NCI-H69 (cell line): ENCODE measurements at places on chromosomes 1 and 21.

- DNase-seq = no peak
These were observed 107.4 kb downstream of the GIPC2 start for GRCh38 chr1:78153092-78153736.

DNA sequence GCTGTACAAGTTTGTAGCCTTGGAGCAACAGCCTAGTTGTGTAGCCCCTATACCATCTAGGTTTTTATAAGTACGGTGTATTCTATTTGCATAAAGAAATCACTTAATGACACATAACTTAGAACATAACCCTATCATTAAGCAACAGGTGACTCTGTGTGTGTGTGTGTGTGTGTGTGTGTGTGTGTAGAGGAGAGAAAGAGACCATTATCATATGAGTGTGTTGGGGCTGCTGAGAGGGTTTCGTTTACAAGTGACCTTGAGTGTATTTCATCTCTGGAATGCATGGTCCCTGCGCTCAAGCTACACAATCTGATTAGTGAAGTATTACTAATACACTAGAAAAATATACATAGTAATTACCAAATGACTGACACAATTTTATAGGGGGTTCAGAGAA is 115.1 kb downstream of the RABGAP1L start:
- DNase-seq = peak; percentile 69

- DNase-seq = no peak
These were observed 2.4 kb upstream of the NAV1 start for GRCh38 chr1:201536558-201536957.

GRCh38 chr1:24776821-24777220 is 31.6 kb downstream of the CLIC4 start:
- no peak for DNase-seq

DNA sequence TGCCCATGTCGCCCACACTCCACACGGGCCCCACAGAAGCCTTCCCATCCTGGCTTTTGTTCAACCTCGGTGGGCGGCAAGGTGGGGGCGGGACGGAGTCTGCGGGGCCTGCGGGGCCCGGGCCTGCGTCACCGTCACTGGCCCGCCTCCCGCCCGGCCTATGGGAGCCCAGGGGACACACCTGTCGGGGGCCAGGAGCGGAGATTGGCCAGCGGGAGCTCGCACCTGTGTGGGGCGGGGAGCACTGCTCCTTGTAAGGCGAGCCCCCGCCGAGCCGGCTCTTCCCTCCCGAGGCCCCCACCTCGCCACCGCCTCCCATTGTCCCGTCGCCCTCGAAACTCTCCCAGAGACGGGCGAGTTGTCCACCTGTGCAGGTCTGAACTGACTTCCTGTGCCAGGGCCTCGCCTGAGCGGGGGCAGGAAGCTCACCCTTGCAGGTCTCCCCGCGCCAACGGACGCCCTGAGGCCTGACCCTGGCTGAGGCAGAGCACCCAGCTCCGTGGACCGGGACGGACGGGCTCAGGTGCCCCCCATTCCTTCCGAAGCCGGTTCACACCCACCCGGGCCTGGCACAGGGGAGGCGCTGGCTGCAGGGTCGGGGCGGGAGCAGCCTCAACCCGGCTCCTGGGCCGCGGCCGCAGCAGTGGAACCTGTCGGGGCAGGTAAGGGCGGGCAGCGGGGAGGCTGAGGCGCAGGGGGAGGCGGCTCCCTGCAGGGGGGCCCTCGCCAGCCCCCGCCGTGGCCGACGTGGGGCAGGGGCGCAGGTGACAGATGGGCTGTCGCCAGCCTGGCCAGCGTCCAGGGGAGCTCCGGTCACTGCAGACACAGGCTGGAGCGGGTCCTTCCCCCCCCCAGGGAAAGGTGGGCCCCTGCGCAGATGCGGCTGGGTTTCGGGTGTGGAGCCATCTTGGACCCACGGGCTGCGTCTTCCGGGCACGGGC is 10.8 kb upstream of the TTLL10 start:
- peak; percentile 94 for DNase-seq

GRCh38 chr1:198679535-198680173 is 40.8 kb downstream of the PTPRC start:
- no peak for DNase-seq

DNA sequence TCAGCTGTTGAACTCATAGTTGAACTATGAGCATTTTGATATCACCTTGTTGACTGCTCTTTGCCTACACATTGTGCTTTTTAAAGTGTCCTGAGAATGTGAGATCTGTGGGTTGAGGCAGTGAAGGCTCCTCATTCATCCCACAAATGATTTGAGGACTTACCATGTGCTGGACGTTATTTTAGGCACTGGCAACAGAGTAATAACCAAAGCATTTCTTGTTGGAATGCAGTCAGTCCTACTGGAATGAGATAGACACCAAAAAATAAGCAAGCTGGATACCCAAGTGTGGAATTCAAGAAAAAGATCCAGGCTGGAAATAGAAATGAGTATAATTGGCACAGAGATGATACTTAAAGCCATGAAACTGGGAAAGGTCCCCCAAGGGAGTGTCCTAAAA is 73.4 kb downstream of the ZP4 start:
- no peak for DNase-seq

GRCh38 chr1:19178734-19179398 is 31.2 kb downstream of the UBR4 start:
- no peak for DNase-seq

DNA sequence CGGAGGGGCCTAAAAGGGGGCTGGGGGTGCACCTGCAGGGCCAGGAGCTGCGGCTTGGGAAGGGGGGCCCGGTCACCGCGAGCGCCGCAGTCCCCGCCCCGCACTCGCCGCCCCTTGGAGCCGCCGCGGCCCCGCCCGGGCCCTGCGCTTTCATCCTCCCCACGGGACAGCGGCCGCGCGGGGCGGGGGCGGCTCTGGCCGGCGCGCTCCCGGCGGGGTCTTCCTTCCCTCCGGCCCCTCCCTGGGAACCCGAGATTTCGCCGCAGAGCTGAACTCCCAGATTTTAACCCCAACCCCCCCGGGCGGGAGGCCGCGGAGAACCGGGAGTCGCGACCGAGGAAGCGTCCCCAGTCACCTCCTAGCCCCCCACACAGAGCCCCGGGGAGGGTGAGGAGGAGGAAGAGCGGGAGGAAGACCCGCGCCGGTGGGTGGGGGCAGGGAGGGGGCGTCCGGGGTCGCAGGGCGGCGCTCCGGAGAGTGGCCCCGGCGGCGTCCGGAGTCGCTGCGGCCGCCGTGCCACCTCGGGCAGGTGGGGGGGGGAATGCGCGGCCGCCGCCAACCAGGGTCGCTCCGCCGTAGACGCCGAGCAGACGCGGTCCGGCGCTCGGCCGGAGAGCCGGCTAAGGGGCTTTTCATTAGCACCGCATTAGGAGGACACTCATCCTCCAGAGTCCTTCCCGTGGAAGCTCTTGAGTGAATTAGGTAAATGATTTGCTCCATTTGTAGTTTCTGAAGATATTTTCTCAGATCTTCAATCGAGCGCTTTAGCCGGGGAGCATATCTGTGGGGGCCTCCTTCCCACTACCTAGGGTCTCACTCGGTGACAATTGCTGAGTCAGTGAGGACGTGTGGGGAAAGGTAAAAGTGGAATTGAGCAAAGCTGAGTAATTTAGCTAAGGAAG is 31.6 kb upstream of the NFIA start:
- peak; percentile 75 for DNase-seq

DNA sequence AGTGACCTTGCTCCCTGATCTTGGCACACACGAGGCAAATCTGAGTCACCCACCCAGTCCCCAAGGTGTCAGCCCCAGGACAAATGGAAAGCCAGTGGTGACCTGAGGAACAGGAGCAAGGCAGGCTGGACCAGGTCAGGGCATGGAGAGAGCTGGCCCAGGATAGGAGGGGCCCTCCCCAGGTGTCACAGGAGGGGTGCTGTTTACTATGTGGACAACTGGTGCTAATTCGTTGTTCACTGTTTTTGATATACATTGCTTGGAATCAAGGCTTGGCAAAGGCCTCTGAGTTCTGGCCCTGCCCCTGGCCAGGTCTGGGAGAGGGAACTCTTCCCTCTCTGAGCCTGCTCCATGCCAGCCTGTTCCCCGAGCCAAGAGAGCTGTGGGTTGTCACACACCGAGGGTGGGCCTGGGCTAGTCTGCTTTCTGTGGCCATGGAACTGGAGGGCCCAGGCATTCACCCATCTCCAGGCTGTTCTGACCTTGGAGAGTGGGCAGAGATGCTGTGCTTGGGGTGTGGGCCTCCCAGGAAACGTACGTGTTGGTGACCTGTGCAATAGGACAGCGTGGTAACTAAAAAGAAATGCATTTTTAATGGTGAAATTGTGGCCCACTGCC is 41.8 kb downstream of the CRYAA start:
- no peak for DNase-seq

DNA sequence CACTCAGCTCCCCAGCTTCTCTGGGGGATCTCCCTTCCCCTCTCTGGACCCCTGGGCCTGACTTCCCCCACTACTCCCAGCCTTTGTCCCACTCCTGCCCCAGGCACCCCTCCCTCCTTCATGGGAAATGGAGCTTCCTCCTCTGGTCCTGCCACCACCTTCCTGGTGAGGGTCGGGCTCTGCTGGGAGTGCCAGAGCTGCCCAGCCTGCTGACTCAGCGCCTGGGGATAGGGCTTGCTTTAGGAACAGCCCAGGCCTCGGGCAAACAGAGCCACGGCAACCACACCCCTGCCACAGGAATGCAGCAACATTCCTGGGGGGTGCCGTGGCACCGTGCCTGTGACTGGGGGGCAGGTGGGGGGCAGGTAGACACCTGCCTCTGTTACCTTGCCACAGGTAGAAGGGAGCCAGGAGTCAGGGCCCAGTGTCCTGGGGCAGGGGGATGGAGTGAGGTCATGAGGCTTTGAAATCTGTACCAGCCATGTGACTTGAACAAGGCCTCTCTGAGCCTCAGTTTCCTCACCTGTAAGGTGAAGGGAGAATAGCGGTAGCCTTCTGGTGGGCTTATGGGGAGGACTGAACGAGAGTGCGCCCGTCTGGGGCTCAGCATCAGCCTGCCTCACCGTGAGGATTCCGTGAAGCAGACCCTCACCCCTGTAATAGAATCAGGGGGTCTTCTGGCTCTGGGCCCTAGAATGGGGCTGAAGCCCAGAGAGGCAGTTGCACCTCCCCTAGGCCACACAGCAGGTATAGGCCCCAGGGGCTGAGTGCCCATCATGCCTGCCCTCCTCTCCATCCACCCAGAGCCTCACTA is 17.8 kb upstream of the EPHA2 start:
- DNase-seq = no peak

DNA sequence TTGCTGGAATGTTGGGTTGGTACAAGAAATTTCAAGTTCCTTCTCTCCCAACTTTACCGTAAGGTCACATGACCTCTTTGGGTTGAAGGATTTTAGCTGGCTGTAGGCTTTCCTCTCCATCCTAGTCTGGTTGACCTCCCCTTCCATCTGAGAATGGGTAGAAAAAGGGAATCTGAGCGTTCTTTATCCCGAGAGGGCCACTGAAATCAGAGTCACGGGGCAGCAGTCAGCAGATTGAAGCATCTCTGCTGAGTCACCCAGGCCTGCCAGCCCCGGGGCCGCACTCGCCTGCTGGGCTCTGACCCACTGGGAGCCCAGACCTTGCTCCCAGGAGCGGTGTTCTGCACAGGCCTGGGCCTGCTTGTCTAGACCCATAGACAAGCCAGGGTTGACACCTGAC is 31.0 kb downstream of the TMCC2 start:
- DNase-seq = peak; percentile 81

- peak; percentile 3 for DNase-seq
These were observed 342.5 kb downstream of the ADGRL2 start for GRCh38 chr1:82143108-82143833.

GRCh38 chr1:154221278-154222001 is 685 bp downstream of the UBAP2L start:
- DNase-seq = peak; percentile 75

- DNase-seq = no peak
These were observed 79.3 kb downstream of the GRIK3 start for GRCh38 chr1:36955016-36955415.

- peak; percentile 97 for DNase-seq
These were observed 10.6 kb downstream of the URB1 start for GRCh38 chr21:32382108-32382644.

- no peak for DNase-seq
These were observed 1577.4 kb downstream of the KCNT2 start for GRCh38 chr1:195030793-195031192.

- DNase-seq = no peak
These were observed 10.1 kb downstream of the DNAJC11 start for GRCh38 chr1:6691507-6691906.

GRCh38 chr1:43414634-43415223 is 25.0 kb downstream of the SZT2 start:
- peak; percentile 53 for DNase-seq

DNA sequence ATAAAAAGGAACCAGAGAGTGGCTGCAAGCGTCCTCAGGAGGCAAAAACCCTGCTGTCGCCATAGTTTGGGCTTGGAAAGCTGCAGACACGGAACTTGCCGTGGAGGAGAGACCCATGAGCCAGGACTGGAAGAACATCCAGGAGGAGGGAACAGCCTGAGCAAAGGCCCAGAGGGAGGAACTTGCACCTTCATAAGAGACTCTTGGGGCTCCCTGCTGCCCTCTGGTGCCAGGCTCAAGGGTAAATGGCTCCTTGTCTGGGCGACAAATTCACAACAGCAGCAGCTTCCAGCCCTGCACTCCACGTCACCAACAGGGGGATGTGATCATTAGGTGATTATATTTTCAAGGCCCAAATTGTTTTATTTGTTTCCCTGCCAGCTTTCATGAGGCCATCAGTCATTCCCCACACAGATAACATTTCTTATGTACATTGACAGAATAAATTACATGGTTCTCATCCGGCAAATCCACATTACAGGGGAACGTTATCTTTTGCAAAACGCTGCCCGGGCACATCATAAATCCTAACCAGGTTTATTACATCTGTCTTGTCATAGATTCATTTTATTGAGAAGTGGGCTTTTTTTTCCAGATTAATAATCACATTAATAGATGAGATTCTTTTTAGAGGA is 143.0 kb upstream of the GRIK3 start:
- DNase-seq = peak; percentile 85

- no peak for DNase-seq
These were observed 122.2 kb downstream of the NRDC start for GRCh38 chr1:51756290-51756689.

- DNase-seq = no peak
These were observed 10.4 kb downstream of the ZNF697 start for GRCh38 chr1:119637710-119638109.

GRCh38 chr1:147771226-147772125 is 11.1 kb upstream of the GJA5 start:
- peak; percentile 15 for DNase-seq

DNA sequence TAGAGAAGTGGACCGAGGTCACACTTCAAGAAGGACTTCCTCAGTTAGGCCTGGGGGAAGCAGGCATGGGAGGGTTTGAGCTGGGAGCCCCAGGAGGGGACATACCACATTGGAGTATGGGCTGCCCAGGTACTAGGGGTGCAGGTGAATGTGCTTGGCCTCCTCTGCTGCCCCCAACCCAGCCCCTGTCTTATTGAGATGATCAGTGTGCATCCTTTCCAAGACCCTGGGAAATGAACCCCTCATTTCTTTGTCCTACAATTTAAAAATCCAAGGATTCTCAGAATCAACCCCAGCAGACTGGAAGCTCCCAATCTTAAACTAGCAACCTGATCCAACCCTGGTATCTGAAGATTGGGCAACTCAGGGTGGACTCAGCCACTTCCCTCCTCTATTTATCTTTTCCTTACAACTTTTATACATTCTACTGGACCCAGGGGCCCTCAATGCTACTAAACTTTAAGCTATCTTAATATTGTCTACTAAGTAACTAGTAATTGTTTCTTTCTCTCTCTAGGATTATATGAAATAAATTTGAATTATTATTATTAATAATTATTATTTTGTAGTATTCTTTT is 9.1 kb downstream of the MEX3A start:
- no peak for DNase-seq

GRCh38 chr1:8232036-8232757 is 85.7 kb upstream of the SLC45A1 start:
- DNase-seq = no peak

GRCh38 chr1:159800177-159800930 is 1.8 kb upstream of the FCRL6 start:
- DNase-seq = no peak
